Urothelium cell line (cell line): ENCODE measurements at places on chromosomes 5 and 9.

GRCh38 chr5:1105350-1106265 lies 6.3 kb downstream of the SLC12A7 start:
- DNase-seq: no peak

DNA sequence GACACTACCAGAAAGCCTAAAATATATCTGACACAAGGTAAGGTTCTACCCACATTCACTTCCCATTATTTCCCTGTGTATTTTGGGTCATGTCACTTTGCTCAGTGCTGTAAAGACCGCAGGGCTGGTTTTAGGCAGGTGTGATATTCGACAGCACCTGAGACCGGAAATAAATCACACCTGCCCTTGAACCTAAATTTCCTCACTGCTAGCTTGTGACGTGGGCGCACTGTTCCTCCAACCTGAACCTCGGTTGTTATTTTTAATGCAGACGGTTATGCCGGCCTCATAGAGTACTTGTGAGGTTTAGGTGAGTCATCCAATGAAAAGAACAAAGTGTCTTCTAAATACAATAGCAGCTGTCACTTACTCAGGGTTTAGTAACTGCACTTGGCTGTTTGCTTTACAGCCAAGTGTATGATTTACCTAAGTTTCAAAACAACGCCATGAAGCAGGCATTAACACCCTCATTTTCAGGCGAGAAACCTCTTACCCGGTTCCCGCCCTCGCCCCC lies 20.7 kb upstream of the ZNF782 start:
- peak; percentile 49 for DNase-seq

DNA sequence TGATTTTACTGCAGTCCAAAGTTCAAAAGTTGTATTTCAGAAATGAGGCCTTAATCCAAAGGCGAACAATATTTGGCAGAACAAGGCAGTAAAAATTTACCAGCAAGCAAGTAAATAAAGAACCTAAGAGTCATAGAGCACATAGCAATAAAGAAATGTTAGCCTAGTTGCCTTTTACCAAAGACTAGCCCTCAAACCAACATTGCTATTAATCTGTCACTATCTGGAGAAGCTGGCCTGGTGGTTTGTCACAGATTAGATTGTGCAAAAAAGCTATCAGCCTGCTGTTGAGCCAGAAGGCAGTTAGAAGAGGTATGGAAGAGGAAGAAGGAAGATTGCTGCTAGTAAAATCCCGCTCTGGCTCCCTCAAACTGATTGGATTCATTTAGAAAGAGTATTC lies 304.7 kb upstream of the KLF4 start:
- DNase-seq: no peak

DNA sequence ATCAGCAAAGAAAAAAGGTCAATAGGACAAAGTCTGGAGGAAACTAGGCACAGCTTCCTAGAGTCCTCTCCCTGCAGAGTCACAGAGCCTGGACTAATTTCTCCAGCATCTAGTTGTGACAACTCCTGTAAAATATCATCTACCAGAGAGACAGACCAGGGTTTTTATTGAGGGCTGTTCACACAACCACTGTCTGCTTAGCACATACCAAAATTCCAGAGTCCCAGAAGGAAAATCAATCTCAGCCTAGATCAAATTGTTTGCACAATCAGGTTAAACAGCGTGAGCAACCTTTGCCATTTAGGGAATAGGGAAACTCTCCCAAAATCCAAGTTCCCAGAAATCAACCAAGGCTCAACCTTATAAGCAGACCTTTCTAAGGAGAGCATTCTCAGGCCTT lies 190.3 kb downstream of the SYK start:
- no peak for DNase-seq

- no peak for DNase-seq
Measured at GRCh38 chr9:129289883-129290282, 111.8 kb upstream of the IER5L start.

DNA sequence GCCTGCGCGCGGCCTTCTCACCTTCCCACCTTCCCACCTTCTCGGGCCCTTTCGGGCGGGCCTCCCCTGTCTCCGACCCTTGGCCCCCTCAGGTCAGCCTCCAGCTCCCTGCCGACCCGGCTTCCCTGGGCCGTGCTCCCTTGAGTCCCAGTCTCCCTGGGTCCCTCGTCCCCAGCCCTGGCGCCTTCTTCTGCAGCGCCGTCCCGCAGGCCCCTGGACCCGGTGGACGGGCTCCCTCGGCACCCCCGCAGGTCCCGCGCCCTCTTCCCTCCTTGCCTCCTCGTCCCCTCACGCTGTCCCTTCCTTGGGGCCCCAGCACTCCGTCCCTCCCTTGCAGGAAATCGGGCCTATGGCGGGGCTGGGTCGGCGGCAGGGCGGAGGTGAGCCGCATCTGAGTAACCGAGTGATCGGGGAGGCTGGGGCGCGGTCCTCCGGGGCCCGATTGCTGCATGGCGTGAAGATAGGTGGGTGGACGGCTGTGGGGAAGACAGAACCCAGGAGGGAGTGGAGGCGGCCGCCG lies 7.6 kb downstream of the ARPC5L start:
- DNase-seq: no peak
